ENCODE measurements at places on chromosomes 1 and 21. TPM values are rescaled to one million over a fixed set of nuclear protein-coding genes. Genes with fewer than 3 reads are reported as not detected.

GRCh38 chr1:85195703-85196102 lies 5.1 kb downstream of the SYDE2 start:
- peaks cover 7% of the 10 kb centered on the region for H3K4me1 ChIP-seq
- DNase-seq = no peak
- H3K27ac ChIP-seq = no peak overlapping the region
- H3K36me3 ChIP-seq = no peaks in the 10 kb centered on the region

The RBM11 gene
- 0.13 TPM for total RNA-seq

DNA sequence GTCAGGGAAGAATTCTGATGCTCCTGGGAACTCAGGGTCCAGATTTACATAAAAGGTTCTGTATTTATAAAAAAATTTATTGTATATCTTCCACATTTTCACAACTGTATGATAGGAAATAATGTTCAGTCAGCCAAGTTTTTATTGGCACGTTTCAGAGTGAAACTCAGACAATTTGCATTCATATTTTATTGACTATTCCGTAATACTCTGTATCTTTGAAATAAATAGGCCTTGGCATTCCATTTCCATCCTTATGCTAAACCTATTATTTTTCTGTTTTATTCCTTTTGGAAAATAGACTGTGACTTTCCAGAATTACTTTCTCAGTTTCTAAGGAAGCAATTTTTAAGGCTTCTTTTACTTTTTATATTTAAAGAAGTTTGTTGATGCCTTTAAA lies 329.0 kb downstream of the OLFM3 start:
- no peak overlapping the region for H3K4me3 ChIP-seq
- DNase-seq = peak; percentile 84
- H3K27me3 ChIP-seq = no peaks in the 10 kb centered on the region
- no peak overlapping the region for H3K27ac ChIP-seq
- no peaks in the 10 kb centered on the region for H3K4me1 ChIP-seq

- peaks cover 58% of the 10 kb centered on the region for H3K4me1 ChIP-seq
- H3K27me3 ChIP-seq = peaks cover 6% of the 10 kb centered on the region
- H3K36me3 ChIP-seq = peaks cover 5% of the 10 kb centered on the region
- no peak for DNase-seq
These were observed 2.7 kb downstream of the IFFO2 start for GRCh38 chr1:18953731-18954231.

- no peaks in the 10 kb centered on the region for H3K4me1 ChIP-seq
- no peaks in the 10 kb centered on the region for H3K27me3 ChIP-seq
- no peak overlapping the region for H3K4me3 ChIP-seq
- H3K27ac ChIP-seq = no peak overlapping the region
- no peaks in the 10 kb centered on the region for H3K36me3 ChIP-seq
These were observed 986.6 kb upstream of the ADAMTS5 start for GRCh38 chr21:27953340-27954045.

The SIK1 gene
- 2.7 TPM for total RNA-seq

DNA sequence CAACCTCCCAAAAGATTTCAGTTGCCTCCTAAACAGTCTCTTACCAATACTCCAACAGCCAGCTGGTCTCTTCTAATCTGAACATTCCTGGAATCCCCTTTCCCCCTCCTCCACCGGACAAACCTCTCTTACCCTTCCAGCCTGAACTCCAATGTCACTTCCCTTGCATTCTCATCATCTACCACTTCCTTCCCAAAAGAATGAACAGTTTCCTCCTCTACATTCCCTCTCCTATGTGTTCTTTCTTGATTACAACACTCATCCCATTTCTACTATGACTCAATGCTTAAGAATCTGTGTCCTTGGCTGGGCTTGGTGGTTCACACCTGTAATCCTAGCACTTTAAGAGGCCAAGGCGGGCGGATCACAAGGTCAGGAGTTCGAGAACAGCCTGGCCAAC lies 417.1 kb downstream of the SETD4 start:
- H3K27ac ChIP-seq = no peak overlapping the region
- no peaks in the 10 kb centered on the region for H3K27me3 ChIP-seq
- no peak overlapping the region for H3K4me3 ChIP-seq
- no peaks in the 10 kb centered on the region for H3K4me1 ChIP-seq
- no peak for DNase-seq

The AGO1 gene
- 7.0 TPM for total RNA-seq

The RPE65 gene
- 0.04 TPM for total RNA-seq

The PTPN7 gene
- 0.44 TPM for total RNA-seq

GRCh38 chr1:57082711-57083439 lies 117.1 kb upstream of the C8B start:
- no peaks in the 10 kb centered on the region for H3K36me3 ChIP-seq
- no peak overlapping the region for H3K27ac ChIP-seq
- no peaks in the 10 kb centered on the region for H3K4me1 ChIP-seq
- no peaks in the 10 kb centered on the region for H3K27me3 ChIP-seq
- no peak overlapping the region for H3K4me3 ChIP-seq
- DNase-seq = no peak

GRCh38 chr1:152622803-152623202 lies at the start of gene LCE3A:
TSS of gene LCE3A (minus strand) at chr1:152623103. CDS start at chr1:152623103, 0 bp downstream.
- peaks cover 3% of the 10 kb centered on the region for H3K4me1 ChIP-seq
- H3K4me3 ChIP-seq = no peak within 1 kb of the TSS
- no peaks in the 10 kb centered on the region for H3K36me3 ChIP-seq
- H3K27ac ChIP-seq = no peak within 1 kb of the TSS
- peak; percentile 57 for DNase-seq
- H3K27me3 ChIP-seq = no peaks in the 10 kb centered on the region

The B3GALNT2 gene
- 27.3 TPM for total RNA-seq

DNA sequence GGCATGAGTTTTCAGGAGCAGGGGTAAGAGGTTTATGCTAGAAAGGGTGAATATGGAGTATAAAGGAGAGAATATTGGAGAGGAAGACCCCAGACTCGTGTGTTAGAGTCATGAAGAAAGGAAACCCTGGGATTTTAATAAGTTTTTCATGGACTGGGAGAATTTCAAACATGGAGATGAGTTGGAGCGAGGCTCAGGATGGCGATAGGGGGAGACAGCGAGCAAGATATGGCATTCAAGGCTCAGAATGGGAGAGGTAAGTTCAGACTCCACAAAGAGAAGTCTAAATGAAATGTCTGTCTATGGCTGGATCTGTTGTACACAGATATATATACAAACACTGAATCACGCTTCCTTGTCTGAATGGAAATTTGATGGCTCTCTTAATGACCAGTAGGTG lies 92.5 kb downstream of the LRRC40 start:
- no peak for DNase-seq
- H3K27me3 ChIP-seq = no peaks in the 10 kb centered on the region
- H3K4me3 ChIP-seq = no peak overlapping the region
- no peak overlapping the region for H3K27ac ChIP-seq
- no peaks in the 10 kb centered on the region for H3K36me3 ChIP-seq
- H3K4me1 ChIP-seq = no peaks in the 10 kb centered on the region
